ENCODE measurements at places on chromosomes 16 and 17. TPM values are rescaled to one million over a fixed set of nuclear protein-coding genes. Genes with fewer than 3 reads are reported as not detected.

DNA sequence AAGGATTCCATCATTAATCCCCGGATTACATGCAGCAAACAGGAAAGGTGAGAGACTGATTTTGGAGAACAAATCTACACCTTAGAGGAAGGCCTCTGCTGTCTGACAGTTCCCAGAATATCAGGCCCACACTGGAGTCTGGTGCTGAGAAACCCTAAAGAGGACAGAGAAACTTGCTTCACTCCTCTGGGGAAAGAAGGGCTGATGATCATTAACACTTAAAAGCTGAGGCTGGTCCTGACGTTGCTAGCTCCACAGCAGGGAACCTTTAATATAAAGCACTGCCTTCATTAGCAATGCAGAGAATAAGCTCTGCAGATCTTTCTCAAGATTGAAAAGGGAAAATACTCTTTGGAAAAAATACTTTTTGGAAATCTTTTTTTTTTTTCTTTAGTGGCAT lies 1472.4 kb upstream of the GOT2 start:
- DNase-seq = no peak

DNA sequence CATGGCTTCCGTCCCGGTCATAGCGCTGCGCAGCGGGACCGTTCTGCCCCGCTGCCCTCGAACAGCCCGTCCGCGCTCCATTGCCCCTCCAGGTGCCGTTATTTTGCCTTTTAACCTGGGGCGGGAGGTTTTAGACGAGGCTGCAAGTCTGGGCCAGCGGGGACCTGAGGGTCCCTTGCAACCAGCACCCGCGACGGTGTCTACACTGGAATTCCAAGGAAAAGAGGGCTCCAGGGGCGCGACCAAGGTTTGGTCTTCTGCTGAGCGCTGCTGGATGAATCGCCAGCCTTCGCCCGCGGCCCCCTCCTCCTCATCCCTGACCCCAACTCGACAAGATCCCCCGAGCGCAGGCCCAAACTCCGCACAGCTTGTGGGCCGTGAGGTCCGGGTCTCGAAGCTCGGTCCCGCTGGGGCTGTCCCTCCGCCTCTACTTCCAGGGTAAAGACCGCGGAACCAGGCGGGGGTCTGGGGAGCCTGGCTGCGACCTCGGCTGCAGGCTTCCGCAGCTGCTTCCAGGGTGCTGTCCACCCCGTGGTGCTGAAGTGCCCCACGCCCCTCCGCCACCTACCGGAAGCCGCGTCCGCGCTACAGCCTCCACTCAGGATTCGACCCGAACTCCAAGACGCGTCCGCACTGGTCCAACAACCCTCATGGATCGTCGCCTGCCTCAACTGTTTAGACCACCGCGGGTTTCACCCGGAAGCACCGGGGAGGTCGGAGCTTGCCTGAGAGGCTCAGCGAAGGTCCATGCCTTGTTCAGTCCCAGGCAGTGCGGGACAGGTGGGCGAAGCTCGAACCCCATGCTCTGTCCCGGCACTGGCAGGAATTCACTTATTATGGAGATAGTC lies 10.1 kb upstream of the CA4 start:
- peak; percentile 94 for DNase-seq

Gene TVP23A
- total RNA-seq = 2.1 TPM

DNA sequence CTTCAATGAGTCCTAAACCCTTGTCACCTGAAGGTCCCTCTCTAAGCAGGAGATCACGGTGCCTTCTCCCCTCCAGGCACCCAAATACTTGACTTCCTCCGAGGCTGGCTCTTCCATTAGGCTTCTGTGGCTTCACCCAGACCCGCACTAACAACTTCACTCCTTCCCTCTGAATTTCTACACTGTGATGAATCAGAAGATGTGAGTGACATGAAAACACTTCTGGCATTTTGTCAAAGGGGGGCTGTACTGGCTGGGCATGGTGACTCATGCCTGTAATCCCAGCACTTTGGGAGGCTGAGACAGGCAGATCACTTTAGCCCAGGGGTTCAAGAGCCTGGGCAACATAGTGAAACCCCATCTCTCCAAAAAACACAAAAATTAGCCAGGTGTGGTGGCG lies 72.6 kb upstream of the CNEP1R1 start:
- DNase-seq = peak; percentile 8

GRCh38 chr17:58224315-58224714 lies 5.3 kb upstream of the MKS1 start:
- no peak for DNase-seq

DNA sequence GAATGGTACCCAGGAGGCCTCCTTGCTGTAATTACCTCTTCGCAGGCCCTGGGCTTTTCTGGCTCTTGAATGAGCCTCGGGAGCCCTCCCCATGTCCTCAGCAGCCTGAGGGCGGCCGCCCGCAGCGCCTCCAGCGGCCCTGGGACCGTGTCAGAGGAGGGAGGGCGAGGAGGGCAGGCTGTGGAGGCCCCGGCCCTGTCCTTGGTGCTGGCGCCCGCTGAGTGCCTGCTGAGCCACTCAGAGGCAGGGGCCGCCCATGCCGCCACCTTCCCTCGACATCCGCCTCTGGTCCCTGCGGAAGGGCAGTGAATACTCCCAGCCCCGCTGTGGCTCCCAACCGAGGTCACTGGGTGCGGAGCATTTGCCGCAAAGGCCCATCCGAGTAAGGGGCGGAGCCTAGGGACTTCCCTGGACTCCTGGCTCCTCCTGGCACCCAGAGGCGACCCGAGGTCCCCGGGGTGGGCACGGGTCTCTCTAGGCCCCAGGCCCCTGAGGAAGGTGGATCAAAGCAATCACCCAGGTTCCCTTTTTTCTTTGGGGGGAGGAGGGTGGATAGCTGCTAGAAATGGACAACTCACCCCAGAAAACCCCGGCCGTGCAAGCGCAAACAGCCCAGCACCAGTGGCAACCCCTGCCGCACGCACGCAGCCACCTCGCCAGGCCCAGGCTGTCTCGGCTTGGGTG lies 2.8 kb downstream of the RBFOX3 start:
- DNase-seq = no peak

- DNase-seq = no peak
Measured at GRCh38 chr16:643050-643368, 1.4 kb downstream of the MCRIP2 start.

Gene SLFN14
- not detected for total RNA-seq

DNA sequence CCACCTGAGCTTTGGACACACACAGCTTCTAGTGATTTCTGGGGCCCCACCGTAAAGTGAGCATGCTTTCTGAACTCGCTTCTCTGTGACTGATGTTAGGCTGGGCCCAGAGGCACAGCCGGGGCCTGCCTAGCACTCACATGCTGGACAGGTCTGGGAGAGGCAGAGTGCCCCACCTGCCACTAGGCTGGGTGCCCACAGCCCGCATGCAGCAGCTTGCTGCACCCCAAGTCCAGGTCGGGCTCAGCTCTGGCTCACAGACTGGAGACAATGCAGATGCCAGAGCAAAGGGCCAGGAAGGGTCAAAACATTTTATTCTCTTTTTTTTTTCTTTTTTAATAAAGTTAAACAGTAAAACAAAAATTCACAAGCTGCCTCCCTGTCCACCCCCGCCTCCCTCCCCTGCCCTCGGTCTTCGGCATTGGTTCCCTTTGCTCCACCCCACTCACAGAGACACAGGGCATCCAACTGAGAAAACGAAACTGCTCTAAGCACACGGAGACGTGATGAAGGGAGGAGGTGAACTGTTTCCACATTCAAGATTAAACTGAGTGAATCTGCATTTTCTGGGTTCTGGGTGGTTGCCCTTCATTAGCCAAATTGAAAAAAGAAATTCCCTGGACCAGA lies 9.7 kb downstream of the CNP start:
- no peak for DNase-seq

- DNase-seq = peak; percentile 78
Measured at GRCh38 chr16:69396187-69397061, 10.6 kb upstream of the TERF2 start.

Measured in posterior vena cava (tissue), 2 donors.